T-helper 1 cell (primary cell): ENCODE measurements at places on chromosomes 1 and 21.
A peak's percentile ranks its signal among the peaks of the same experiment; 100 is the strongest.

- no peak for DNase-seq
Observed at GRCh38 chr21:36129219-36129618, 5.7 kb upstream of the CBR3 start.

DNA sequence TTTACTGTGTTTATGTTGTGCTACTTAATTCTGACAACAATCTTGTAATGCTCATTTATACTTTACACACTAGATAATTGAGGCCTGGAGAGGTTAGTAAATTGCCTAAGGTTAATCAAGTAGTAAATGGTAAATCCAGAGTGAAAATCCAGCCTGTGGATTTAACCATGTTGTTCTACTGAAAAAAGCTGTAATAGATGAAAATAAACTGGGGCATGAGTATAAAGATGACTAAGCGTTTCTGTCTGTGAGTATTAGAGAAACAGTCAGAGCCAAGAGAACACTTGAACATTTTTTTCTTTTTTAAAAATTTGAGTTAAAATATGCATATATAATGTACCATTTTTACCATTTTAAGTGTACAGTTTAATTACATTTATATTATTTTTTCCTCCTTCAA is 47.9 kb upstream of the LEPR start:
- no peak for DNase-seq

GRCh38 chr21:42086969-42087368 is 15.9 kb downstream of the UMODL1 start:
- DNase-seq = no peak

DNA sequence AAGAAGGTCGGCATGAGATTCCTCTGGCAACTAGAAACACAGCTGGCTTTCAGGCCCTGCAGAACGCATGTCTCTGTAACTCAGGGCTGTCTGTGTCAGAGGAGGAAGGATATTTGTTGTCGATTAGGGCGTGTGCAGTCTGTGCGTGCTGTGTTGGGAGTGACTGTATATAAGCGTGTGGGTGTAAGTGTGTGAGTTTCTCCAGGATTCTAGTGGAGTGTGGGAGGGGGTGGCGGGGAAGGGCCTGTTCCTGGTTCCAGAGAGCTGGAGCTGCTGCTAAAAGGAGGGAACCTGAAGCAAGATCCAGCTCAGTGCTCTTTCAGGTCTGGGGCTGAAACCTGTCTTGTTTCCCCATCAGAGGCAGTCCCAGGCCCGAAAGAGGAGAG is 74.3 kb downstream of the SLC16A1 start:
- no peak for DNase-seq

- no peak for DNase-seq
Observed at GRCh38 chr1:205072881-205073280, 11.4 kb downstream of the TMEM81 start.

- peak; percentile 79 for DNase-seq
Observed at GRCh38 chr1:100440075-100440809, 87.9 kb downstream of the CDC14A start.

- no peak for DNase-seq
Observed at GRCh38 chr1:161365207-161365606, 2.5 kb downstream of the CFAP126 start.

GRCh38 chr21:34085129-34085528 is 11.8 kb downstream of the MRPS6 start:
- no peak for DNase-seq

DNA sequence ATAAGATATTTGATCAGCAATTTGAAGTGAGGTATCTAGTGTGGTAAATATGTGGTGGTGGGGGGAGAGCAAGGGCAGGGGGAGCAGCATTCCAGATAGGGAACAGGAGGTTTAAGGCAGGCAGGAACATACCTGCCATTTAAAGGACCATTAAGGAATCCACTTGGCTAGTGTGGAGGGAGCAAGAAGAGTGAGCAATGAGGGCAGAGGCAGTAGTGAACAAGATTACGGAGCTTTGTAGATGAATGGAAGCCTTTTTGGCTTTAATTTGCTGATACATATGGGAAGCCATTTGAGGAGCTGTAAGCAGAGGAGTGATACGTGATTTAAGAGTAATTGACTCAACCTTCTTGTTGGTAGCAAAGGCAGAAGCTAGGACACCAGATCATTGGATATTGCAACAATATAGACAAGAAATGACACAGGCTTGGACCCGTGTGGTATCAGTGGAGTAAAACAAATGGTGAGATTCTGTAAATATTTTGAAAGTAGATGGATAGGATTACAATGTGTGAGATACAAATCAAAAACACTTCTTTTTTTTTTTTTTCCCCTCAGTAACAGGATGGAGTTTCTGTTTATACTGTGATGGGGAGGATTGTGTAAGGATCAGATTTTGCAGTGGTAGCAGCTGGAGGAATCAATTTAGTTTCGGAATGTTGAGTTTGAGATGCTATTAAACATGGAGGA is 73.8 kb upstream of the B3GALT2 start:
- no peak for DNase-seq

GRCh38 chr1:173337126-173337525 is 130.0 kb upstream of the TNFSF4 start:
- DNase-seq = no peak

DNA sequence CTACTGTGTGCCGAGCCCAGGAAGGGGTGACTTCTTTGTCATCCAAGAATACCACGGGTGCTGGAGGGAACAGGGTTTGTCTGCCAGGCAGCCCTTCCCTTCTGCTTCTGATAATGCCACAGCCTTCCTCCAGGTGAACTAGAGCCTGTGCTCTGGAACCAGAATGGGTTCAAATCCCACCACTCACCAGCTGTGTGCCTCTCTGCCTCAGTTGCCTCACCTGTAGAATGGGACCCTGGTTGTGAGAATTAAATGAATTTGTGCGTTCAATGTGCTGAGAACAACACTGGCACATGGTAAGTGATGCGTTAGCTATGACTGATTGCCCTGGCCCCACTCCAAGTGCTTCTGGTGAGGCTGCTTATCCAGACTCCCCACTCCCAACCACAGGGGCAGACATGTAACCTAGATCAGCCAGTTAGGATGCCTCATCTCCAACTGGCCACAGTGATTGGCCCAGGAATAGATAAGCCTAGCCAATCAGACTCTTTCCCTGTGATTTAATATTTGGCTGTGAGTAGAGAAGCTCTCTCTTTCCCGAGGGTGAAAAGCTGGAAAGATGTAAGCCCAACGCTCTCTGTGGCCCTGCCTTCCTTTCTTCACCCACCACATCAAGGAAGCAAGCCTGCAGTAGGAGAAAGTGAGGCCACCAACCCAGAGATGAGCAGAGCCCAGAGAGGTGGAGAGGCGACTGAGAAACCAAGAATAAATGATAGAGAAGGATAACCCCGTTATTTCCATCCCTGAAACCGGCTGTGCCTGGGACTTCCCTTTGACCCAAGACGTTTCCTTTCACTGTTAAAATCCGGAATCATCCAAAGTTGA is 20.8 kb upstream of the LAPTM5 start:
- DNase-seq = no peak

DNA sequence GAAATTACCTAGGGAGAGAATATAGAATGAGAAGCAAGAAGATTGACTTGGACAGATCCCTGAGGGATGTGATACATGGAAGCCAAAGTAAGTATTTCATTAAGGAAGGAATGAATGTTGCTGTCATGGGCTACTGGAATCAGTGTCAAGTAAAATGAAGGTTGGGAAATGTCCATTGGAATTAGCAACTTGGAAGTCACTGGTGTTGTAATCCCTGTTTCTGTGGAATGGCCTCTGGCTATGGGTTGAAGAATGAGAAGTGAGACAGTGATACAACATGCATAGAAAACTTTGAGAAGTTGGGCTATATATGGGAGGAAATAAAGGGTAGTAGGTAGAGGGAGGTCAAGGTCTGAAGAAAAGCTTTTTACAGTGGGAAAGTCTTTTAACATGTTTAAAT is 54.7 kb downstream of the CCDC18 start:
- DNase-seq = no peak

DNA sequence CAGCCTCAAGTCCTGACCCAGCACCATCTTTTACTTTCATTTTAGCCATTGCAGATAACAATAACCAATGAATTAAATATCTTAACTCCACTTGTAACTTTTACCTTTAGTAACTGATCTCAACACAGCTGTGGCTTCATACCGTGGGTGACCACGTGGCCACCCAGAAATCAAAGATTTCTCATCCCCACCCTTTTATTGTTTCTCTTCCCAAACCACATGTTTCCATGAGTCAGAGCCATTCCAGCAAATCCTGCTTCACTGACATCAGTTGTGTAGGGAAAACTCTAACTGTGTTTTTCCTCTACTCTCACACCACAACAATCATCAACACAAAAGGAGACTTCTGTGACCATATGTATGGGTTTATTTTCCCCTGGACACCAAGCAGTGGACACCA is 25.1 kb upstream of the BRDT start:
- DNase-seq = no peak

- no peak for DNase-seq
Observed at GRCh38 chr1:95850165-95850649, 616.2 kb downstream of the RWDD3 start.

GRCh38 chr1:218642033-218642948 is 297.2 kb downstream of the TGFB2 start:
- DNase-seq = no peak

- DNase-seq = no peak
Observed at GRCh38 chr1:4614371-4615137, 39.9 kb upstream of the AJAP1 start.

DNA sequence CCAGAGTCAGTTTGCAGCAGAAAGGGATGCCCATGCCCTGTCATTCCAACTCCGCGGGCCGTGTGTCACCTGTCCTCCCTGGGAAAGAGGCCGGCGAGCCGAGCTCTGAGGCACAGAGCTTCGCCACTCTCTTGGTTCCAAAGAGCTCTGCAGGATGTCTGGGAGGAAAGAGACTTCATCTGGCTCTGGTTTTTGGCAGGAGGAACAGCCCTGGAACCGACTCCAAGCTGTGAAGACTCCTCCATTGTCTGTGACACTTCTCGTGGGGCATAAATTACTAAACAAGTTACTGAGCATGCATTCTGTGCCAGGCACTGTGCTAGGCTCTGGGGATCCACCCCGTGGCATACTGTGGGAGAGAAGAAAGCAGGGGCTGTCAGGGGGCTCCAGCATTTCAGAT is 3.9 kb upstream of the FAM151A start:
- DNase-seq = no peak

GRCh38 chr21:33541756-33542639 is at the start of gene GART:
GART (minus strand) TSS chr21:33542117; CDS start chr21:33539315, 2,802 bp downstream.
- DNase-seq = peak; percentile 71

- no peak for DNase-seq
Observed at GRCh38 chr1:32010246-32010645, 3.4 kb upstream of the KHDRBS1 start.

GRCh38 chr1:33426916-33427315 is 4.0 kb downstream of the PHC2 start:
- no peak for DNase-seq

DNA sequence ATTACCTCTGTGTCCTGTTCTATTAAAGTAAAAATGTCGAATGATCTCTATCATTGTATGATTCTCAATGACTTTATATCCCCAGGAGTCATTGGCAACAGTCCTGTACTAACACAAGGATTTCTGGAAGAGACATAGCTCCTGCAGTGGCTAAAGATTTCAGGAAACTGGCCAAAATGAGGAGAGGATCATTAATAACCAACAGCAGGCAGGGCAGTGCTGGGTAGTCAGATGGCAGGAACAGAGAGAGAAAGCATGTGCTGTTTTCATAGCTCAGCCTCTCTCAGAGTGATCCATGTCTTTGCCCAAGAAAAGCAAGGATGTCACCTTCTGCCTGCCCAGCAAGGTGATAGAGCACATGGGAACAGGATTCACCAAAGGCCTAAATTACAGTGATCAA is 604.7 kb upstream of the PLXNA2 start:
- DNase-seq = no peak

GRCh38 chr1:25118546-25118945 is 113.8 kb downstream of the SYF2 start:
- no peak for DNase-seq

DNA sequence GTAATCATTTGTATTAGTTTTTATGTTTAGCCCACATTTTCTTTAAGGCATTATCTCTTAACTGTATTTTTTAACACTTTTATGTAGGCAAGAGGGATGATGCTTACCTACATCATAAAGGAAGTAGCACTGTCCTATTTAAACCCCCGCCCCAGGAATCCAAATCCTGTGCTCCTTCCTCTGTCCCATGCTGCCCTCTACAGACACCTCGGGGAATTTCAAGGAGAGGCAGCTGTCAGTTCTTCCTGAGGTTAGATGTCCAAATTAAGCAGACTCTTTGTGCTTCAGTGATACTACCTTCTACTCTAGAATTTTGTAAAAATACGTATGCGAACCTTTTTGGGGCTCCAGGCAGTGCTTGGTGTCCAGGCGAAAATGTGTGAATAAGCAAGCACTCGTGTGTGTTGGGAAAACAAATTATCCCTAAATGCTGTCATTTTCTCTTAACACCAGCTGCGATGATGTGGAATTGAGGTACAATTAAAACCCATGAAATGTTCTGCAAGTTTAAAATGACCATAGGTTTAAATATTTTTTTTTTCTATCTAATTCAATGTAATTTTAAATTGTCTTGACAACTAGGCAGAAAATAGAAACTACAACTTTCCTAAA is 19.2 kb downstream of the CRCT1 start:
- DNase-seq = peak; percentile 10

DNA sequence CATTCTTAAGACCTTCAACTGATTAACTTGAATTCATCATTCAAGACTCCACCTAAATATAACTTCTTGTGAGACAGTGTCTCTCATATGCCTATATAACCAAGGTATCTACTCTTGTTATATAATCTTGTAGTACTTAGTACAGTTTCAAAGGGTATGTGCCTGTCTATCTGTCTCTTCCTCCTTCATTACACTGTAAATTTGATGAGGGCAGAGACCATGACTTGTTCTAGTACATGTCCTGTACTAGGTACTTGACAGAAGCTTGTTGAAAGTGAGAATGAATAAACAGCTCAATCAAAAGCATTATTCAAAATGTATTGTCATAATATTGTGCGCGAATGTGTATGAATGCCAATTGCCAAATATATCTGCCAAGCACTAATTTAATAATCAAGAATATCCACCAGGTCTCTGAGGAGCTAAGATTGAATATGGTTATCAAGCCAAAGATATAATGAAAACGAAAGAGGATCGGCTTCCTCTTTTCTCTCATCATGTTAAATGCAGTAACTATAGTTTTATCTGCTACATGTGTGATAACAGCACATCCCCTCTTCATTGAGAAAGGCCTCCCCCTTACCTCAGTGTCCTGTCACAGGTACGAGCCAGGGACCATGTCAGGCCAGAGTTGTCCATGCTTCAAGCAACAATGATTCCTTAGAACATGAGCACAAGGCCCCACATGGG is 117.3 kb downstream of the UCHL5 start:
- no peak for DNase-seq

GRCh38 chr1:234558330-234558836 is 51.6 kb downstream of the IRF2BP2 start:
- DNase-seq = no peak

- DNase-seq = no peak
Observed at GRCh38 chr21:34148826-34149558, 75.6 kb downstream of the MRPS6 start.

DNA sequence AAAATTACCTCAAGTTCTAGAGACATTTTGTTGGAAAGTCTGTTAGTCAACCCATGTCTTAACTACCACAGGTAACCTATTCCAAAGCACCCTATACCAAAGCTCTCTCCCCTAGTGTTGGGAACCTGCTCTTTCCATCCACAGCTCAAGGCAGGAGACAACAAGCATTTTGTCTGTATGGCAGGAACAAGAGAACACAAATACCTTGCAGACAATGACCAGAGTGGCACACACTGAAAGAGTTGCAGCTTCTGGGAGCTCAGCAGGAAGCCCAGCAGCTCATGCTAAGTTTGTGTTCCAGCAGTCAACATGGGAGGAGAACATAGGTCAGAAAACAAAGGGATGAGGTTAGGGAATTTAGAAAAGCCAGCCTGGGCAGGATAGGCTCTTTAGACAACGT is 300.8 kb downstream of the HHIPL2 start:
- DNase-seq = no peak
